ENCODE measurements at places on chromosomes 2 and 18.

DNA sequence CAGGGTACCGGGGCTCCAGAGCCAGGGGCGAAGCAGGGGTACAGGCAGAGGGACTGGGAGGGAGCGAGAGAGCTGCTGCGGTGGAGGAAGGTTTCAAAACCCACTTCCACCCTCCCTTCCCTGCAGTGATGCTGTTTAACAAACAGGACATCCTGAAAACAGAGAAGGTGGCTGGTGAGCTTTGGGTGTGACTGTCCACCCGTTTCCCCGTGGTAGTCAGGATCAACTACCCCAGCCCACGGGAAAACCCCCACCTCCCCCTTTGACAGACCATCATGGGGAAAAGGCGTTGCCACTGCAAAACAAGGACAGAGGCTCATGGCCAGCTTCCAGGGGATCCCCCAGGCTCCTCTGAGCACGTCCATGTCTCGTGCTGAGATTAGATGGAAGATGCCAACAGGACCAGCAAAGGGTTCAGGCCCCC, 12.9 kb downstream of the TMEM185B start:
- no peak for DNase-seq

- no peak for DNase-seq
Observed at GRCh38 chr18:11794195-11794594, 57.0 kb upstream of the CHMP1B start.

DNA sequence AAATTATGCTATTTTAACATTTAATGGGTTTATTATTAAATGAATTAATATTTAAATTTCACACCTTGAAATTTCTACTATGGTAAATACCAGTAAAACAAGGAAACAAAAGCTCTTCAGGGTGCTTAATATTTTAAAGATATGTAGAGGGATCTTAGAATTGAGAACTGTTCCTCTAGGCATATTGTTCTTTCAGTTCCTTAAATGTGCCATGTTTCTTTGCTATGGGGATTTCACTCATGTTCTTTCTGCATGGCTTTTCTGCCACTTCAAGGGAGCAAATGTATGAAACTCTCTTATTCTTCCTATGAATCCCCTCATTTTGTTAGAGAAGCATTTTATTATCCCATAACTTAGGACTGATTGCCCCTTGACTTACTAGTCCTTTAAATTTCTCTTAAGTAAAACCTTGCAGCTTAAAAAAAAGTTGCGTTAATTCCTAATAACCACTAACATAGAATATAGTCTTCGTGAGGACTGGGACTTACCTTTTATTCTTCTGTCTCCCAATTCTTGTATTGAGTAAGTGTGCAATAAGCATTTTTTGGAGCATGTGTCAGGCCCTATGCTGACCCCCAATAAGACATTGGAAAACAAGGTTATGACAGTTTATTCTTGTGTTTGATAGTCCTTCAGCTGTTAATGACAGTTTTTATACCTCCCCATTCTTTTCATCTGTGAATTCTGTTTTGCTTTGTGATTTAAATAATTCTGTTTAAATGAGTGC, 95.7 kb downstream of the BIRC6 start:
- no peak for DNase-seq

- no peak for DNase-seq
Observed at GRCh38 chr2:127080938-127081755, 25.8 kb downstream of the BIN1 start.

DNA sequence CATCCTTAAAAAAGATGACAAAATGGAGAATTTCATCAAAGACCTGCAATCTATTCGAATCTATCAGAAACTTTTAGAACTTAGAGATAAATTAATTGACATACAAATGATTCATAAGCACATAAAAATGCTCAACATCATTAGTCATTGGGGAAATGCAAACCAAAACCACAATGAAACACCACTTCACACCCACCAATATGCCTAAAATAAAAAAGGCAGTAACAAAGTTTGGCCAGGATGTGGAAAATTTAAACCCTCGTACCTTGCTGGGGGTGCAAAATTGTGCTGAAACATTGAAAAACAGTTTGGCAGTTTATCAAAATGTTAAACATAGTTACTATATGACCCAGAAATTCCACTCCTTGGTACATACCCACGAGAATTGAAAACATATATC, 11.5 kb upstream of the EIF2AK3 start:
- DNase-seq, result no peak

DNA sequence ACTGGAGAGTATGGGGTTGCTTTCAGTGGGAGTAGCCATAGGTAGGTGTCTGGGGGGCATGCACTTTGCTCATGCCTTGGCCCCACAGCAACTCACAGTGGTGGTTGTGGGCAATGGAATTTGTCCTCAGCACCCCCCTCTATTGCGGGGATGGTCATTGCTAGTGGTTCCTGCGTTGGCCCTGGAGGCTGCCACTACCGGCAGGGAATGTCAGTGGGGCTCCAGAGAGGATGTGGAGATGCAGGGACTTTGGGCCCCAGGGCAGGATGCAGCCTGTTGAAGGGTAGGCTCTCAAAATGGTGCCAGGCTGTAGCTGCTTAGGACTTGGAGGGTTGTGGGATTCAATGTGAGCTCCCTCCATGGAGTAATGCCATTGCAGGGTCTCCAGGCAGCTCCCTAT, 125.0 kb downstream of the XRCC5 start:
- DNase-seq, result no peak

DNA sequence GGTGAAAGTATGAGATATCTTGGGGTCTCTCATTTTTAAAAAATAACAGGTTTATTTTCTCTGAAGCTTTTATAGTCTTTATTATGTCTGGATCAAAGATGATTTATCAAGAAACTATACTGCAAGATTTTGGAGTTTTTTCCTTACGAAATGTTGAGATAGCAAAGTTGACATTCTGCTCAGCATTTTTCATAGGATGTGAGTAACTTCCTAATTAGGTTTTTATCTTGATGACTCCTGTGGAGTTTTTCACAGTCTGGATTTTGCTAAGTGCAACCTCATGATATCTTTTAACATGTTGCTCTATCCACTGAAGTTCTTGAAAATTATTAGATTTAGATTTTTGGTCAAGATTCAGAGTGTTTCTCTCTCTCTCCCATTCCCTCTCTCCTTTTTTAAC, 17.8 kb downstream of the TCF7L1 start:
- no peak for DNase-seq

- no peak for DNase-seq
Observed at GRCh38 chr2:42504364-42505230, 10.8 kb upstream of the KCNG3 start.

DNA sequence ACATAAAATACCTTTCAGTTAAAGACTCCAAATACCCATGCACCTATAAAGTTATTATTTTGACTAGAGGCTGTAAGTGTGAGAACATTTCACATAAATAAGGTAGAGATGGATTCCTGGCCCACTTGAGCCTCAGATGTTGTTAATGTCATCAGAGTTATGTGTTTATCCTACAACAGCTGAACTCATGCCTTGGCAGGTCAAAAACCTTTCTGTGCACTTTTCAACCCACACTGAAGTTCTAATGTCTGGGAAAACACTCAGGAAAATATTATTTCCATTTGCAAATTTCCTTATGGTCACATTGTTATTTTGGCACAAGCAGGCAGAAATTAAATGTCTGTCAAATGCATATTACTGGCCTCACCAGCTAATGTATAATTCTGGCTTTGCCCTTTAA, 209.2 kb downstream of the LNPK start:
- DNase-seq, result no peak

GRCh38 chr18:69250305-69251151, 150.2 kb upstream of the DOK6 start:
- DNase-seq, result no peak

GRCh38 chr2:165827016-165827920, 33.2 kb upstream of the GALNT3 start:
- no peak for DNase-seq

- no peak for DNase-seq
Observed at GRCh38 chr18:48035556-48035860, 105.0 kb upstream of the SMAD2 start.

- peak; percentile 24 for DNase-seq
Observed at GRCh38 chr2:27807476-27807875, 36.0 kb downstream of the MRPL33 start.

- DNase-seq, result no peak
Observed at GRCh38 chr2:229712136-229712535, 2.2 kb downstream of the DNER start.

DNA sequence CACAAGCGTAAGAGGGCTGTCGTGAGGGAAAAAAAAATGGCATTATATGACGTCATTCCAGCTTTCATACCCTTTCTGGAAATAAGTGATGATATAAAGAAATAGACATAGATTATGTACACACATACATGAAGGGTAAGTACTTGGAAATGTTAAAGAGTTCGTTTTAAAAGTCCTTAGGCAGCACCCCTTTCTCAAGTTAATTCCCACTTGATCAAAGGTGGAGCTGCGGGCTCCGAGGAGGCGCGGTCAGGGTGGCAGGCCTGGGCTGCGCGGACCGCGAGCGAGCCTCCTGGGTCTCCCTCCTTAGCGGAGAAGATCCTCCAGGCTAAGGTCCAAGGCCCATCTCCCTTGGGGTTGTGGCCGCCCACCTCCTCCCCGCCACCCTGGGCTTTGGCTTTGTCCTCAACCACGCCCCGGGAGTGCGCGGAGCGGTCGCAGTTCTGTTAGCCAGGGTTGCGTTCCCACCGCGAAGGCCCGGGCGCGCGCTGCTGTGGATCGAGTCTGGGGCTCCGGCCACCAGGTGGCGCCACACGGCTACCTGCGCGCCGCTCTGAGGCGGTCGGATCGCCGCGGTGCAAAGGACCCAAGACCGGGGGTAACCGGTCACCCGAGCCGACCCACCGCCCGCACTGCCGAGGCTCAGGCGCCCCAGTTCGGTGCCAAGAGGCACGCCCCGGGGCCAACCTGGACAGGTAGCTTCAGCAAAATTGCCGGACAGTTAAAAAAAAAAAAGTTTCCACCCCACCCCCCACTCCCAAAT, 66.8 kb downstream of the HNRNPLL start:
- peak; percentile 90 for DNase-seq

DNA sequence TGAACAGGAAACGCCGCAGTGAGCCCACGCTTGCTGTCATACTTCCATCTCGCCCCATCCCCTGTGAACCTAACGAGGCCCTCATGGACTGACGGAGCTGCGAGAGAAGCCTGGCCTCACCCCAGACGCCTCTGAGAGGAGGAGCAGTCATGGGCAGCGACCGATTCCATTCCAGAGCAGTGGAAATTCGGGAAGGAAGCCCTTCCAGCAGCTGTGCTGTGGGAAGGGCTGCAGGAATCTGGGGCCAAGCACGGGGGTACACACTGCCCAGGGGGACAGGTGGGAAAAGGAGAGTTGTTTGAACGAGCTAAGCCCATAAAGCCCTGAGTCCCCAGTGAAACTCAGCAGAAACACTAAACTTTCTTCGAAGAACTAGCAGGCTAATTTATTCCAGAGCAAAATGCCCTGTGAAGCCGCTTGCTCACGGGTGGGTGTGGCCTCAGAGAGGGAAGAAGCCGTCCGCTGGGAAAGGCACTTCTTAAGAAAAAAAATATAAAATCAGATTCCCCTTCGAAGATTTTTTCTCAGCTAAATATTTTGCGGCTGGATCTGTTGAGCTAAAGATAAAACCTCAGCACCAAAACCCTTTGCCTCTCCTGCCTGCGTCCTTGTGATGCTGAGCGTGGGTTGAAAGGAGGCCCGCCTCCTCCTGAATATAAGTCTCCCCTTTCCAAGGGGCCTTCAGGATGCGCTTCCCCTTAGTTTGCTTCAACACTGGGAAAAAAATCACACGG, 38.2 kb downstream of the ANKMY1 start:
- DNase-seq, result no peak

DNA sequence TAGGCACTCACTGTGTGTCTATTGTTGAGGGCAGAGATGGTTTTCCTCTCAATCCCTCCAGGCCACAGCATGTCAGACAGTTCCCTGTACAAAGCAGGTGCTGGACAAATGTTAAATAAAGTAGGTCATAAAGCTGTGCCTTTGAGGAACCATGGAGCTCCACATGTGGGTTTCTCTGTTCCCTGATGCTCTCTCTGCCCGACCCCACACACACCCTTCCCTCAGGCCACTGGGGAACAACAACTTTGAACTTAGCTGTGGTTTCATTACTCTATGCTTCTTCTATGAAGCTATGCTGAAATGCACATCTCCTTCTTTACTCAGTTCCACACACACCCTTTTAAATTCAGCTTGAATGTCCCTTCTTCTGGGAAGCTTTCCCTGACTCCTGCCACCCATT, 415.3 kb downstream of the HRH4 start:
- DNase-seq, result no peak

DNA sequence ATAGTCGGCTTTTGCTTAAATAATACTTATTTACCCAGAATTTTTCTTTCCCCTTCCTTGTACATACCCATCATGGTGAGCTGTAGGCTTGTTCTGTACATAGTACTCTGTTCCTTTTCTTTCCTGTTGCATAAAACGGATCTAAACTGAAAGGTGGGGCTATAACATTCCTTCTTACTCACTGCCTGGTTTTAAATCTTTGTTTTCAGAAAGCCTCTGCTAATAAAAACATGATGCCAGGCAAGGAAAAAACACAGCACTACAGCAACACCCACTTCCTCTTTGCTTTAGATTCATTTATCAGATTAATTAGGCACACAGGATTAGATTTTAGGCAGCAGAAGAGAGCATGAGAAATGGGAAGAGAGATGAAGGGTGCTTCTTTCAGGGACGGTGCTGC, 19.6 kb upstream of the STON1 start:
- no peak for DNase-seq

DNA sequence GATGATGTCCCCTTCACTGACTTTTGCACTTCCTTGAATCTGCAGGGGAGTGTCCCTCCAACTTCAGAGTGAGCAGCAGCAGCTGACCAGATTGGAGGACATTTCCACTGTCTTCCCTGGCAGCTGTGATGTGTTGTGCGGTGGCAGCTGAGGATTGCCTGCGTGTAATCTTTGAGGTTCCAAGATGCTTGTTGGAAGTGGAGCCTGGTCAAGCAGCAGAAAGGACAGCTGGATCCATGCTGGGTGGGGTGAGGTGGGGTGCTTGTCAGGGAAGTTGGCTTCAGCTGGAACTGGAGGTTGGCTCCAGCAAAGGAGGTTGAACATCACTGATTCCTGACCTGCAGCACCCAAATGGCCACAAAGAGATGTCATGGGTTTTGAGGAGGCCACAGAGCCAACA, 64.8 kb downstream of the ST3GAL5 start:
- DNase-seq, result no peak

GRCh38 chr2:19871836-19872235, 29.9 kb downstream of the TTC32 start:
- no peak for DNase-seq

DNA sequence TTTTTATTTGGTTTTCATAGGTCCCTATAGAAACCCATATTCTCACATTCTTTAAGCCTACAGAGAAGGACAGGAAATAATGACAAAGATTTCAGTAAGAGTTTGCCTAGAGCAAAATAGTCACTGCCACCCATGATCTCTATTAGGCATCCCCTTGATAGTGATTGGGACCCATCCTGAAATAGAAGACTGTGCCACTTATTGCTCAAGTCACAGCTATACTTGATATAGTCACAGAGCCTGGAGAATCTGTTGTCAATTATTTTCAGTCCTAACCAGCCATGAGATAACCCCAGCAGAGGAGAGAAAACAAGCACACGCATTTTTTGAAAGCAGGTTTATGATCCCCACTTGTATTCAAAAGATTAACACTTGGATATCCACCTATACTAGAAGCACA, 8.2 kb downstream of the ERBB4 start:
- no peak for DNase-seq

DNA sequence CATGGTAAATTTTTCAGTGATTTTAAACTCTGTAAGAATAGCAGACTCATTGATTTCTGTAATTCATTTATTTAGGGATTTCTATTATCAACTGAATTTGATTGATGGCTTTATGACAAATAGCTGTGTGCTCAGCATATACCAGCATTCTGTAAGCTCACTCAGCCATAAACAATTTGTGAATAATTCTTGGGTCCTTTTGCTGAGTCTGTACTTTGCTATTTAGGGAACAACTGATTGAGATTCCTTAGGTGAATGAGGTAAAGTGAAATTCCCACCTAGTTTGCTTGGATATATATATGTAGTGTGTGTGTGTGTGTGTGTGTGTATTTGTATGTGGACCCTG, 76.7 kb upstream of the CAVIN2 start:
- no peak for DNase-seq

All from glutamatergic neuron (in vitro differentiated cells).